Activated CD4-positive, alpha-beta T cell treated with anti-CD3 and anti-CD28 coated beads, Interleukin-2, Interleukin-4, amounts not matched to agents 100 ng/mL and 50 ng/mL, durations not matched to agents 16 hours and 8 hours (primary cell): ENCODE measurements at places on chromosomes 12 and 14.

DNA sequence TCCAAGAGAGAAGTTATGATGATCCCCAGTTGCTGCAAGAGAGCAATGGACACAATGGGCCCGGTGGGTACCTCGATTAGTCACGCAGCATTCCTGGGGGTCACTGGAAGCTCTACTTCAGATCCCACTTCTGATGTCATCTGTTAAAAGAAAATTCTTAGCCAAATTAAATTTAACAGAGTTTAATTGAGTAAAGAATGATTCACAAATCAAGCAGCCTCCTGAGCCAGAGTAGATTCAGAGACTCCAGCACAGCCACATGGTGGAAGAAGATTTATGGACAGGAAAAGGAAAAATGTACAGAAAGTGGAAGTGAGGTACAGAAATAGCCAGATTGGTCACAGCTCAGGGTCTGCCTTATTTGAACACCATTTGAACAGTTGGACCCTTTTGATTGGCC is 107.5 kb downstream of the SPTSSA start:
- DNase-seq = no peak

DNA sequence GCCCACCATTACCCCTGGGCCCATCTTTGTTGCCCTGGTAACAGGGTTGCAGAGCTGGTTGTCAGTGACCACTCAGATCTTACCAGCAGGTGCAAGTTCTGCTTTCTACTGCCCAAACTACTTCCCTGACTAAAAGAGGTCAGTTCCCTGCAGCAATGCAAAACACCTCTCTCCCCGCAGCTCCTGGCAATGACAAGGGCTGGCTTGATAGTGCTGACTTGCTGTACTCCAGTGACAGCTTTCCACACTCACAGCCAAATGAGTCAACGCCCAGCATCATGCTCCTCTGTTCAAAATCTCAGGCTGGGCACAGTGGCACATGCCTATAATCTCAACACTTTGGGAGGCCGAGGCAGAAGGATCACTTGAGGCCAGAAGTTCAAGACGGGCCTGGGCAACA is 90.6 kb downstream of the CIT start:
- DNase-seq = no peak

DNA sequence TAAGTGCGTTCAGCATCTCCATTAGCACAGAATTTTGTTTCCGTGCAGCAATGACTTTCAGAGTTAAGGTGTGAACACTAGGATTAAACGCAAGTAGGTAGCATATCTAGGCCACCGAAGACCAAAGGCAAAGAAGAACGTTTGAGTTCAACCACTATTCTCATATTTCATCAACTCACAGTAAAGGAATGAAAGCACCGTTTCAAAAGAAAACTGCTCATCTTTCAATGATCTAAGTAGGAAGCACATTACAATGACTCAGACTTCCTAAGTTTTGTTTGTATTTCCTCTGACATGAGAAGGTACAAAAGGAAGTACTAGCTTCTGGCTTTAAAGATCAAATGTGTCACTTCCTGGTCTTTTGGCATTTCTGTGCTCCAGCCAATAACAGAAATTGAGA is 57.6 kb downstream of the ACADS start:
- peak; percentile 85 for DNase-seq

- DNase-seq = no peak
Measured at GRCh38 chr12:108131657-108132126, 2.6 kb downstream of the WSCD2 start.

DNA sequence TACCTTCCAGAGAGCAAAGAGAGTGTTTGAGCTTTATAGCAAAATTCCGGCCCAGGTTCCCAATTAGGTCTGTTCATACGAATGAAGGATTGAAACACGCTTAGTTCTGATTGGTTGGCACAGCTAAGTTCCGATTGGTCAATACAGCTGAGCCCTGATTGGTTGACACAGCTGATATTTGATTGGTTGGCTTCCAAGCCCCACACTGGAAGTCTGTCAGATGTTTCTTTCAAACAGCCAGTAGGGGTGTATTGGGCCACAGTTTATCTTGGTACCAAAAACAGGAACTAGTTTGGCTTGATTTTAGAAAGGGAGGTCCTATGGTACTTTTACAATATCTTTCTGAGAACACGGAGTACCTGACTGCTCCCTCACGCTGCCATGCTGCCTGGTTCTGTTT is 93.4 kb downstream of the CAND1 start:
- no peak for DNase-seq

DNA sequence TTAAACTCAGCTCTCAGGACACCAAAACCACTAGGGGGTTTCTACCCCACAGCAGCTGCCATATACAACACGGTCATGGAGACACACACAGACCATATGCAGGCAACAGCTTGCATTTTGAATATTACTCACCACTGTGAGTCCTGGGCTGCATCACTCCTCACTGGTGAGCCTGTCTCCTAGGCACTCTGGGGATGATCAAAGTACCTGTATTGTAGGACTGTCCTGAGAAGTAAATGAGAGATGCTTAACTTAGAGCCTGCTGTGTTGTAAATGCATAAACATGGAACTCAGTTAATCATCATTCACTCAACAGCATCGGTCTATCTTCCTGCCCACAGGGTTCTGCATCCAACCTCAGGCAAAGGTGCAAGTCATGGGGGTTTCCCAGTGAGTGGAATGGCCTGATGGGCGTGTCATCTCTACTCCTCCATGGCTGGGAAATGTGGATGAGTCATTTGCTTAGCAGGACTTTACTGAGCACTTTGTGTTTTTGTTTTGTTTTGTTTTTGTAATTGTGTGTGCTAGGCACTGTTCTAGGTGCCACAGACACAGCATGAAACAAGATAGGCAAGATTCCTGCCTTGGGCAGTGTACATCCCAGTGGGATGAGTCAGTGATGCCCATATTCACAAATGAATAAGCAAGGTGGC is 1141.2 kb upstream of the TMEM132C start:
- peak; percentile 71 for DNase-seq

DNA sequence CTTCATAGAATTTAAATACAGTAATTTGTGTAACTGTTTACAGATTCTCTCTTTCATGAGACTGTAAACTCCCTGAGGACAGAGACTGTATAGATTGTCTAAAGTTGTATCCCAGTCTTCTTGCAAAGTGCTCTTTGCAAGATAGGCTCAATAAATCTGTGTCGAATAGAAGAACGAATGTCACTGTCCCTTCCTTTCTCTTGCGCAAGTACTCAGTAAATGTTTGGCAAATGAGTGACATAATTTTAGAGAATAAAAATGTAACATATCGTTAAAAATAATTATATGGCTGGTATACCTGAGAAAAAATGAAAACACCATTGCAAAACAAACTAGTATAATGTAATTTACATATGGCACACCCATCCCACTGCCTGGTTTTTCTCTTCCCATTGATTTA is 1.9 kb upstream of the RALGAPA1 start:
- DNase-seq = no peak

DNA sequence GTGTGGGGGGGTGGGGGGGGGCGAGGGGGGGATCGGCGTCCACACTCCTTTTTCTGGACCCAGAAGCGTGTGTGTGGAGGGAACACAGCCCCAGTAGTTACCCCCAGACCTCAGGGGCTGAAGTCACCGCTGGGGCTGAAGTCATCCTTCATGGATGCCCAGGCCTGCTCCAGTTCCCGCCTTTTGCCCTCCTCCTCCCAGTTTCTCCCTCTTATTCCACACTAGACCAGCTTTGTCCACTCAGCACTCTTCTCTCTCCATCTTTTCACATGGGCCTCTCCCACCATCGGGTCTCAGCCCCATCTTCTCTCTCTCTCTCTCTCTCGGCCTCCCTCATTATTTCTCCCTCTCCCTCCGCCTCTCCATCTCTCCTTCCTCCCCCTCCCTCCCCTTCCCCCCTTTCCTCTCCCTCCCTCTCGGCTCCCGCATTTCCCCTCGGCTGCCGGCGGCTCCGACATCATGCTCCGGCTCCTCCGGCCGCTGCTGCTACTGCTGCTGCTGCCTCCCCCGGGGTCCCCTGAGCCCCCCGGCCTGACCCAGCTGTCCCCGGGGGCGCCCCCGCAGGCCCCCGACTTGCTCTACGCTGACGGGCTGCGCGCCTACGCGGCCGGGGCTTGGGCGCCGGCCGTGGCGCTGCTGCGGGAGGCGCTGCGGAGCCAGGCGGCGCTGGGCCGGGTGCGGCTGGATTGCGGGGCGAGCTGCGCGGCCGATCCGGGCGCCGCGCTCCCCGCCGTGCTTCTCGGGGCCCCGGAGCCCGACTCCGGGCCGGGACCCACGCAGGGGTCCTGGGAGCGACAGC is at the start of gene P3H3:
TSS of gene P3H3 (plus strand) at position 426 of the 799 bp plus-strand sequence. CDS start at position 460, 34 bp downstream.
- no peak for DNase-seq

DNA sequence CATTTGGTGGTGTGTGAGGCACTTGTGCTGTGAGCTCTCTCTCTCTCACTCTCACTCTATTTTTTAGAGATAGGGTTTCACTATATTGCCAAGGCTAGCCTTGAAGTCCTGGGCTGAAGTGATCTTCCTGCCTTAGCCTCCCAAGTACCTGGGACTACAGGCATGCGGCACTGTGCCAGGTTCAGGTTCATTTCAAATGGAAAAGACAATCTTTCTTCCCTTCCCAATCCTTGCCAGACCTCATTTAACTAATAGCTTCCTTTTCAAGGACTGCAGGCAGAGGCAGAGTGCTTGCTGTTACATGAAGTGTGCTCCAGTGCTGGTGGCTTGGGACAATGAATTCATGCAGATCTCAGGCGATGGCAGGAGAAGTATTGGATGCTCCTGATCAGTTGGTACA is 73.2 kb upstream of the BICD1 start:
- no peak for DNase-seq

DNA sequence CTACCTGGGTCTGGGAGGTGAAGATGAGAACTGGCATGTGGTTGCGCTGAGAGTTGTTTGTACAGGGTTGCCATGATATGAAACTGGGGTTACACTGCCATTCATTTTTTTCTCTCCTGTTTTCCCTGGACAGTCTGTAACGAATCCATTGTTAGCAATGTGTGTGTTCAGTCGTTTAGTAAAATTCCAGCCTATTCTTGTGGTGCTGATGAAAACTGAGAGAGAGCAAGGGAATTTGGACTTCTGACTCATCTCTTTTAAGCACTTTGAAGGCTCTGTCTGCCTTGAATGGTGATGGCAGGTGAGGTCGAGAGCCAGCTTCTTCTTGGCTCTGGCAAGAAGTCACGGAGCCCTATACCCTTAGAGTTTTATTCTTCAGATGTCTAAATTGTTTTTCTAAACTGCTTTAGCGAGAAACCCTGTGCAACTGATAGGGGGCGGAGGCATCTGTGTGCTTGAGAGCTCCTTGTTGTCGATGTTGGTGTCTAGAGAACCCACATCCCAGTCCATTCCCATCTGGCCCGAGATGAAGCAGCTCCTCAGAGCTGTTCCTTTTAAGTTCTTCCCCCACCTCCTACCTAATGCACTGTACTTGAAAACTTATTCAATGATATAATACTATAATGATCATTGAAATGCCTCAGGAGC is 204.4 kb downstream of the TMX1 start:
- no peak for DNase-seq

GRCh38 chr12:112370199-112370598 is 12.0 kb downstream of the HECTD4 start:
- no peak for DNase-seq

DNA sequence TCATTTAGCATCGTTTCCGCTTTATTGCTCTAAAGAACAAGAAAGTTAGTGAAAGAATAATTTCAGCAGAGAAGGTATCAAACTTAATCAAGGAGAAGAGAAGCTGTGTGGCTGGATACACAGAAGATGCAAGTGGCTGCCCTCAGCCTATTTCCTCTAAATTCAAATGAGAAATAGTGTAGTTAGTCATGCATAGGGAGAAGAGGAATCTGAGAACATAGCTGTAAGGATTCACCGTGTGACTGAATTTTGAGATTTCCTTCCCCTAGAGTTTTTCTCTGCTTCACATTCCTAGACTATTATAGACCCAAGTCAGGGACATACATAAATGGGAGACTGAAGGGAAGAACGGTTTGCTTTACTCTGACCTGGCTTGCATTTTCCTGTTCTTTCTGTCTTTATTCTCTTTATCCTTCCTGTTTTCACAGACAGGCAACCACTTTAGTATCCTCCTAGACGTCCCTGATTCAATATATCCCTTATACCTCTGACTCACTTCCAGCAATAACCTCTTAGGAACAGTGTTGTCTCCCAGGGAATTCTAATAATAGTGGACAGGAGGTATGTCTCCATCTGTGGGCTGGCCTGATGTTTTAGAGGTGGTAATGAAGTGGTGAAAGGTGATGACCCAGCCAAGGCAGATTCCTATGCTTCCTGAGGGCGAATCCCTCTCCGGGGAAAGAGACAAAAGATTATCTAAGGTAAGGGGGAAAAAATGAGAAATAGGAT is 7.0 kb downstream of the RNASE10 start:
- DNase-seq = no peak
